ENCODE measurements at places on chromosomes 6 and 20. TPM values are rescaled to one million over a fixed set of nuclear protein-coding genes. Genes with fewer than 3 reads are reported as not detected.

DNA sequence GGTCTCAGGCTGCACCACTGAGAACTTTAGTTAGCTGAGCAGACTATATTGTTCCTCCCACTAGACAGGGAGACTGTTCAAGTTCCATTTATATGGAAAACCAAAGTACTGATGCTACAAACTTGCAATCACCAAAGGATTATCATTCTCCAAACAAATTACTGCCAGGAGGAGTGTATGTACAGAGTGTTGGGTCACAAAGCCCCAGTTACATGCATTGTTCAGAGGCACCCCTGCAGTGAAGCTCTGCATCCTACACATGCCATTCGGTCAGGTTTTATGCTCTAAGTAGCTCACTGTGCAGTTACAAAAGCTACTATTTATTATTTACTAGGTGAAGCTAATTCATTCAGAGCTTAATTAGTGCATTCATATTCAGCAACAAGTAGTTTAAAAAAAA, 75.8 kb downstream of the SMLR1 start:
- no peak for DNase-seq

- DNase-seq = no peak
Measured at GRCh38 chr6:87572021-87572420, 17.8 kb downstream of the RARS2 start.

Gene PEX7
- 9.0 TPM for total RNA-seq

Gene TNF
- total RNA-seq = not detected

Measured in mammary epithelial cell (primary cell).